ENCODE measurements at places on chromosomes 4 and X.

GRCh38 chr4:15704129-15704528 lies 1.3 kb downstream of the BST1 start:
- DNase-seq, result no peak

GRCh38 chr4:96675896-96676295 lies 836.0 kb downstream of the PDHA2 start:
- DNase-seq, result no peak

DNA sequence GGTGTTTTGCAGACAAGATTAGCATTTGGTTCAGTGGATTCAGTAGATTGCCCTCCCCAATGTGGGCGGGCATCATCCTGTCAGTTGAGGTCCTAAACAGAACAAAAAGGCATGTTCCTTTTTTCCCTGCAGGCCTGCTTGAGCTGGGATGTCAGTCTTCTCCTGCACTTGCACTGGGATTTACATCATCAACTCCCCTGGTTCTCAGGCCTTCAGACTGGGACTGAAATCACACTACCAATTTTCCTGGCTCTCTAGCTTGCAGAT lies 278.9 kb upstream of the FTHL17 start:
- no peak for DNase-seq

DNA sequence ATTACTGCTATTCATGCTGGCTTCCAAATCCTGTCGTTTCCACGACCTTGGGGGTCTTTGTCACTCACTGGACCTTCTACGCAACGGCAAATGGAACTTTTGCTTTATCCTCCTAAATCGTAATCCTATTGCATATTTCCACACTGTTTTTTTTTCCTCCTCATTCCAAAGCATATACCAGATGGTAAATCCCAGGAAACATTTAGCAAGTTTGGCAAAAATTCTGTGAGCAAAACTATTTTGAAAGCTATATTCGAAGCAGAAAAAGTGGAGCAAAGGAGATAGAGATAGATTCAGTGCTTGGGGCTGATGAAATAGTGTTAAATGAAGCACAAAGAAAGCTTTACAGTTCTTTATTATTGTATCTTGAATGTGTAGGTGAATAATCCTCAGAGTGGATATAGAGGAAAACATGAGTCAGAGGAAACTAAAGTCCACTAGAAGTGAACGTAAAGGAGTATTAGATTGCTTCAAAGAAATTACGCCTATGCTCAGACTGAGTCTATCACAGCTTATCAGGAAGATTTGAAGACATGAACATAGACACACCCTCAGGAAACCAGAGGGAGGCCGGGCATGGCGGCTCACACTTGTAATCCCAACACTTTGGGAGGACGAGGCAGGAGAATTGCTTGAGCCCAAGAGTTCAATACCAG lies 50.2 kb upstream of the FAM9A start:
- no peak for DNase-seq

GRCh38 chr4:156643826-156644225 lies 327.8 kb downstream of the PDGFC start:
- no peak for DNase-seq

DNA sequence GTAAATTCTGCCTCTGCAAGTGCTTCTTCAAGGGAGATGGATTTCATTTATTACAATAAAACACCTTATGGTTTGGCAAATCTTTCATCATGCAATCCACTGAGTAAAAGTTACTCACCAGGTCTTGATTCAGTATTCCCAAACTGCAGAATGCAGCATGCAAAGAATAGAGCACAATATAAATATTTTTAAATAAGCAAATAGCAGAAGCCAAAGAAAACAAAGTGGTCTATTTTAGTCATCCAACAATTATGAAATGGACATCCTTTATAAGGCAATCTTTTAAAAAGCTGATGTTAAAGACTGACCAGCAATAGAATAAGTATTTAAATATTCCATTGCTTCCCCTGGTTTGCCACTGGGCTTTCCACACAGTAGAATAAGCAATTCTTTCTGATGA lies 59.5 kb downstream of the SLC39A8 start:
- no peak for DNase-seq

DNA sequence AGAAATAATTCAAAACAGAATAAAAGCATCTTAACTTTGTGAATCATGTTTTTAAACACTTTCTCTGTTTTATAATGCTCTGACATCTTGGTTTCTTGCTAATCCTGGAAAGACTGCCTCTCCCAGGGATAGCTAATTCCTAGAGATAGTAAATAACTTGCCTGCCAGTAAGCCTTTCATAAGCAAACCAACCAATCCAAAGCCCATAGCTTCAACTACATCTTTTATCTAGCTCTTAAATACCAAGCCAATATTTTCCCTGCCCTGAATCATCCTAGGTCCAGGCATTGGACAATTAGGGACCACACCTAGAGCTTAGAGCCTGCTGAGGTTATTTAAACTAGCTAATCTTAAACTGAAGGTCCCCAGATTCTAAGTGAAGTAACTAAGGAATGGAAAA lies 223.7 kb upstream of the DIPK2B start:
- no peak for DNase-seq

- DNase-seq, result no peak
Observed at GRCh38 chr4:47187608-47188007, 156.2 kb downstream of the GABRB1 start.

- peak; percentile 29 for DNase-seq
Observed at GRCh38 chr4:139099366-139099982, 77.5 kb downstream of the ELF2 start.

GRCh38 chrX:13085526-13085925 lies 41.1 kb upstream of the FAM9C start:
- DNase-seq, result no peak

GRCh38 chr4:1075225-1075624 lies 38.1 kb downstream of the RNF212 start:
- no peak for DNase-seq

DNA sequence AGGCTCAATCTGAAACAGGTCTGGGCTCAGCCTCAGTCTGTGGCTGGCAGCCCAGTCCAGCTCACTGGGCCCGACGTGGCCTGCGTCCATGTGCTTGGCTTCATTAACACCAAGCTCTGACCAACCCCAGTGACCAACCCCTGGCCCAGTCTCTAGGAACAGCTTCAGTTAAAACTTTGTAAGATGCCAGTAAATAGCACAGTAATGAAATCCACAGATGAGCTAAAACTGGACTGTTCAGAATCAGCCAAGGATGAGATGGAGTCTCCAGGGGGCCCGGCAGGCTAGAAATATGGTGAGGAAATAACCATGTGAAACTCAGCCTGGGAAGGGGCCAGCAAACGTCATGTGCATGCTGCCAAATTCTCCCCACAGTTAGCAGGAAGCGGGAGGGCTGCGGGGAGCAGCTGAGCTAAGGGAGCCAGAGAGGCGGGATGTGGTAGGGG lies 37.1 kb upstream of the XPNPEP2 start:
- peak; percentile 8 for DNase-seq

DNA sequence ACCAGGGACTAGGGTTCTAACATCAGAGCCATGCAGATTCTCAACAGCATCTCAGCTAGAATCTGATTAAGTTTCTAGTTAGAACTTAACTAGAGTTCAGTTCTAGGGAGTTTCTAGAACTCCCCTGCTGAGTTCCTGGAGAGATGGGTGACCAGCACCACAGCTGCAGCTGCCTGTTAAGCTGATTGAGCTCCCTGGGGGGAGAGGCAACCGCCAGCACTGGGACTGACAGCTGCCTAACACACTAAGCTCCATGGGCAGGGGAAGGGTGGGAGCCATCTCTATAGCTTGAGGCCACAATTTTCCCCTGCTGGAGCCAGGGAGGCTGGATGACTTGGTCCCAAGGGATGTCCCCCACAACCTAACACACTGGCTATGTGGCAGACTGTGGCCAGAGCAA lies 84.2 kb downstream of the CHIC1 start:
- DNase-seq, result no peak

- no peak for DNase-seq
Observed at GRCh38 chr4:24973404-24973746, 57.4 kb downstream of the LGI2 start.

DNA sequence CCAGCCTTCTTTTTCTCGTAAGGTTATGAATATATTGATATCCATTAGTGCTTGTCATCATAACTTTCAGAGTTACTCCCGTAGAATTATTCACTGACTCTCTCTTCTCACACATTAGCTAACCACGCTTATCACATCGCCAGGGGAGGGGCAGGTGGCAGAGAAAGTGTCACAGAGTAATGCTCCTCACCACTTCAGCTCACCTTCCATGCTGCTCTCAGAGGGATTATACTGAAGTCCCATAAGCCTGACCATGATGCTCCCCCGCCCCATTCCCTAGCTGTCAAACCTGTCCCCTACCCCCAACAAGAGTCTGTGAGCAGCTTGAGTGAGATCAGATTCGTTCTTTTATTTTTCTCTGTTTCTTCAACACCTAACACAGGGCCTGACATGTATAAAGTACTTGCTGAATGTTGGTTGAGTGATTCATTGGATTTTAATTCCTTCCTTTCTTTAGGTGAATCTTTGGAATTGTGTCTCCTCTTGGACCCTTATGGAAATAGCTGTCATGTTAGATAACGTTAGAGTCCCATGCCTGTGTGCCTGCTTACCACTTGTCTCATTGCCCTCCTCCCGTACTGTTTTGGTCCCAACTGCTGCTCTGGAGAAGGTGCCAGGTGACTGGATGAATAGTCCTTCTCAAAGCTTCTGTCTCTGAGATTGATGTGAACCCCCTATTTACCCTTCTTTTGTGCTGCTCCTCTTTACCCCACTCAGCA lies 55.1 kb downstream of the RS1 start:
- DNase-seq, result no peak

DNA sequence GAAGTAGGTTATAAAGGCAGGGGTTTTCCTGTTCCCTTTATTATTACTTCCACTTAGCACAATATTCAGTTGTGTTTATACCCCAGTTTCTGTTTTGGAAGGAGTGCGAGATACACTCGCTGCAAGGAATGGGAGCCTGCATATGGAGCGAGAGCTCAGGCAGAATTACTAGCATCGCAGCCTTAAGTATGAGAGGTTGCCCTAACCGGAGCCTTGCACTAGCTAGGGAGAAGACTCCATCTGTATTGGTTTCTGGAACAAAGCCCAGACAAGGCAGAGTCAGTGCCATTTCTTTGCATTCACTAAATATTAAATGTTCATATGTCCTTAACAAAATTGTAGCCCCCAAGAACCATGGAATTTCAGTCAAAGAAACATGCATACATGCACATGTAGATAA lies 6.2 kb upstream of the DCTD start:
- no peak for DNase-seq

DNA sequence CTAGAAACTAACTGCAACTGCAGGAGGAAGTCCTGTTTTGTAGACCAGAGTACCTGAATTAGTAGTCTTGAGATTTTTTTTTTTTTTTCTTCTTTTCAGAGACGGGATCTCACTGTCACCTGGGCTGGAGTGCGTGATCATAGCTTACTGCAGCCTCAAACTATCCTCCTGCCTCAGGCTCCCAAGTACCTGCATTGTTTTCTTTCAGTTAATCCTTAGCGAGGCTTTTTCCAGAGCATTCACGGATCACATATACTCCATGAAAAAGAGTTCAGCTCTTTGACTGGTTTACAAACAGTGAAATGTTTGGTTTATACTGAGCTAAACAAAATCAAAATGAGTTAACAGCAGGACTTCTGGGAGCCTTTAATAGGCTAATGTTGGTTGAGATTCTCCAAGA lies 45.8 kb downstream of the KLHL15 start:
- no peak for DNase-seq

GRCh38 chrX:148632444-148632843 lies 132.0 kb downstream of the AFF2 start:
- DNase-seq, result no peak

DNA sequence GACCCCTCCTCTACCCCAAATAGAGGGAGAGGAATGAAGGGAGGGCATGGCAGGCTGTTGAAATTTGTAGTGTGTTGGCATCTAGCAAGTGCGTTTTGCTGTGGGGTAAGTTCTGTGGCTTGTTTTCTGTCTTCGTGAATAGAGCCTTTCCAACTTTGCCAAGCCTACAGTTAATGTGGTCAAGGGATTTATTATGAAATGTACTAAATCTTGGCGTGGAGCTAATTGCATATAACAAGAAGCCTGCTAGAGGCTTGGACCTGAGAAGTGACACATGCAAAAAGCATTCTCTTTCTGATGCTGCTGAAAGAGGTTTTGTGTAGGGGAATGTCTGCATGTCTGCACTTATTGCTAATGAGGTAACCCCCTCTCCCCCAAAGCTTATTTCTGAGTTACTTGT lies 132.2 kb downstream of the BMPR1B start:
- no peak for DNase-seq

DNA sequence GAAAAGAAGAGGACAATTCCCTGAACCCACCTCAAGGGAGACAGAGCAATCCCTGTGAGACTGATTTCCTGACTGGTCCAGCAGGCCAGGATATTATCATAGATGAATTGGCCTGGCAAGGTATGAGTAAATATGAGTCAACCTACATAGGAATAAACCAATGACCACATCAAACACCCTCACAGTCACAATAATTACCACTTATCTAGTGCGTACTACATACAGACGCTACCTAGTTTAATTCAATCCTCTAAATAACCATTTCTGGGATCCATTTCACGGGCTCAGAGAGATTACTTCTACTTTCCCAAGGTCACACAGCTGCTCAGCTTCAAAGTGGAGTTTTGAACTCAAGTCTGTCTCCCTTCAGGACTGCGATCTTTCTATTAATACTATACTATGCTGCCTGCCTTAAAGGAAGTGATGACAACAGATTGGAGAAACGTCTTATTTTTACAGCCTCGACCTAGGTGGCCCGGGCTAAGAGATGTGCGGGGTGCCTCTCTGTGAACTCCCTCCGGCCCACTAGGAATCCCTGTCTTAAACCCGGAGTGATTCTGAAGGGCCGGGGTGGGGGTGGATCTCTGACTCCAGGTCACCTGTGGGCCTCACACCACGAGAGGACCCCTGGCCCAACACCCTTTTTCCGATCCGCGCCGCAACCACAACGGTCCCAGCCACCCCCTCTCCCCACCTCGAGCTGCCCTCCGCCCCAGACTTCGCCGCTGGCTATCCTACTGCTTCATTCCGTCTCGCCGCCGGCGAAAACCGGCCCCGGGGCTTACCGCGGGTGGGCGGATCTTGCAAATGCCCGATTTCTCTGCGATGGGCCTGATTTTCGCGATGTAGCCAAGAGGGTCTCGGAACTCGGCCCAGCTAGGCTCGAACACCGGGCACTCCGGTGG lies 800 bp downstream of the KDM5C start:
- DNase-seq, result no peak

DNA sequence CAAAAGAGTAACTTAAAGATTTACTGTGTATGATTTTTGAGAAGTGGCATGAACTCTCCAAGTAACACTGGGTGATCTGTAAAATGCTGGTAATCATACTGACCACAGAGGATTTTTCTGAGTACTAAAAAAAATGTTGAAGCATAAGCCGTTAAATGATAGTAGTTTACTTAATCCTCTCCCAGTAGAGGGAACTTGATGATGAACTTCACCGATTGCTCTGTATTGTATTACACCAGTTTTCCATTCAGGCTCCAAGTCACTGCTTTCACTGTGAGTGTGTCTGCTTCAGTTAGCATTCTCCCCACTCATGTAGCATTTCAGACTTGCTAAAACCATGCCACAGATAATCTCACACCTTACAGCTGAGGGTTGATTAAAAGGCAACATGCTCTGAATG lies 294.1 kb downstream of the GBA3 start:
- DNase-seq, result no peak

GRCh38 chr4:35975617-35976355 lies 268.5 kb downstream of the ARAP2 start:
- no peak for DNase-seq

- no peak for DNase-seq
Observed at GRCh38 chr4:157052429-157053040, 23.4 kb upstream of the GLRB start.

Measured in hippocampal formation (tissue), 2 donors.